ENCODE measurements at places on chromosomes 12 and 14.

- no peak for DNase-seq
These were observed 328.6 kb downstream of the PCNX1 start for GRCh38 chr14:71235875-71236274.

DNA sequence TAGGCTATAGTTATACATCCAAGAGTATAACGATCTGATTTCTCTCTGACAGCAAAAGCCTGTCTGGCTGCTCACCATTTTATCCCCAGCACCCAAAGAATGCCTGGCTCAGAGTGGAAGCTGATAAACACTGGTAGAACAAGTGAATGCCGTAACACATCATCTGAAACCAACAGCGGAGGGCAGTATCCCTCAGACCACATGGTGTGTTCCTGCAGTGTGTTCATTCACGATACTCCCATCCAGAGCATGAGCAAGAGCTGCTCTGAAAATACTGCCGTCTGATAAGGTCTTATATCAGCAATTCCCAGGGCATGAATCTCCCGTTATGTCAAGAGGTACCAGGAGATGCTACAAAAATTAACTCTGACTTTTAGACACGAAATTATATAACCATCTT is 95.9 kb downstream of the TTC7B start:
- DNase-seq: no peak

GRCh38 chr14:68692916-68693771 is 99.7 kb downstream of the ZFP36L1 start:
- no peak for DNase-seq

GRCh38 chr12:10557766-10558165 is 52.1 kb downstream of the EIF2S3B start:
- DNase-seq: no peak

GRCh38 chr12:88810806-88811205 is 230.5 kb upstream of the KITLG start:
- DNase-seq: no peak

- no peak for DNase-seq
These were observed 1.4 kb upstream of the STON2 start for GRCh38 chr14:81401420-81402122.

GRCh38 chr12:68140556-68140955 is 19.0 kb downstream of the IFNG start:
- DNase-seq: no peak

- DNase-seq: no peak
These were observed 1.6 kb downstream of the CCDC63 start for GRCh38 chr12:110848314-110848923.

DNA sequence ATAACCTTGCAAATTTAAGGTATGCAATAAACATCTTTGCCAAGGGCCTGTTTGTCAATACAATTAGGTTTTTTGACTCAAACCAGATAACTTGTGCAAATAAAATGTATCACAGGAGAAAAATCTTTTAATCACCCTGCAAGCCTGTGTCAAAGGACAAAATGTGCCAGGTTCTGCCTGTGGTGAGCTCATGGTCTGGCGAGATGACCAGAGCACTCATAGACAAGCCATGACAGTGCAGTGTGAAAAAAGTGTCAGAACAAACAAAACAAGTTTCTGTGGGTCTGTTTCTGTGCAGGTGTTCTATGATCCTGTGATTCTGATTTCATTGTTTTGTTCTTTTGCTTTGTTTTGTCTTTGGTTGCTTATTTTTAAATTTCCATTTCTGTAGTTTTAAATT is 847.2 kb downstream of the VRK1 start:
- no peak for DNase-seq

DNA sequence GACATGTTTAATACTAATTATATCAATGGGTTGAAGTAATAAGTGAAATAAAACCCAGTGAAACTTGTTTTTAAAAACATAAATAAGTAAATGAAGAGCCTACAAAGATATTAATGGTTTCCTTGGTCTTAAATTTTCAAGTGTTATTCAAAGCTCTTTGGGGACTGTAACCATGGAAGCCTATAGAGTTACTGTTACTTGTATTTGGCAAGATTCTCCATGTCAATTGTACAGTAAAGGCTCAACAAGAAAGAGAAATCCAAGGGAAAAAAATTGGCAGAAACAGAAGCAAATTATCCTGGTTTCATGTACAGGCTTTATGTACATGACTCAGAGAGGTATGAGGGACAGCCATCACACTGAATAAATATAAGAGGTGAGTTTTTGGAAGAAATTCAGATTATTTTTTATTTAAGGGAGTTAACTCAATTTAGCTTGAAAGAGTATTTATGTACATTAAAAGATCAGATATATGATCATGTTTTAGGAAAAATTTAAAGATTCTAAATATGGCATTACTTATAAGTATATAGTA is 151.1 kb upstream of the HMGA2 start:
- no peak for DNase-seq

DNA sequence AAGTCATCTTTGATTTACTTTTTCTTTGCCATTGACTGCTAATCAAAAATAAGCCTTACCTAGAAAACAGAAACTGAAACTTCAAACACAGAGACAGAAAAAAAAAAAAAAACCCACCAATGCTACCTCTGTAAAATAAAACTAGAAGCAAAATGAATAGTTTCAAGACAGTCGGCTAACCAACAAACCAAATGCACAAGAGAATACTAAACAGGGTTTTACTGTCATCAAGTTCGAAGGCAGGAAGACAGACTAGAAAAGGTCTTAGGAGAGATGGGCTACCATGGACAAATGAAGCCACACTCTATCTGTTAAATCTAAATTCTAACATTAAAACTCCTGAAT is 59.5 kb downstream of the SEL1L start:
- no peak for DNase-seq

- DNase-seq: no peak
These were observed 413.8 kb upstream of the TMTC1 start for GRCh38 chr12:30197392-30198057.

DNA sequence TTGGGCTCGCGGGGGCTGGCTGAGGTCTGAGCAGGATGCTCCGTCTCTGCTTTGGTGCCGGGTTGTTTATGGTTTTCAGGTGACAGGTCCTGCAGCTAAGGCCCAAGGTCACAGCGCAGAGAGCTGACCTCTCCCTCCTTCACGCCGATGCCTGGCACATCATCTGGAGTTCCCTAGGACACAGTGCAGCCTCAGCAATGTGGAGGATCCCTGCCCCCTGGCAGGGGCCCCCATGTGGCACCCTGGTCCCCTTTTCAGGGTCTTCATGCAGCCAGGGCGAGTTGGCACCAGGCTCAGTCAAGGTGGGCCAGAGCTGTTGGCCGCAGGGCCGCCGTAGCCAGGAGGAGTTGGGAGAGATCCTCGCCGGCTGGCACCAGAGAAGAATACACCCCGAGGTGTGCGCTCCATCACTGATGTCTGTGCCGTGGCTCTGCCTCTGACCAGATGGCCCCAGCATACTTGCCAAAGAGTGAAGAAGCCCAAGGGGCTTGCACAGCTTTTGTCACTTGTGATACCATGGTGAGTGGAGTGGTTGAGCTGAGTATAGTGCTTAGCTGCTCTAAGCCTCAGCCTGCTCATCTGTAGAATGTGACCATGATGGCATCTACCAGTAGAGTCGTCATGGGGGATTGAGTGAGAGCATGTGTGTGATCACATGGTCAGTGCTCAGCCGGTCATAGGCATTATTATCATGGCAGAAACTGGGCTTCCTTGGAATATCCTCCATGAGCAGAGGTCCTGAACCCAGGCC is 11.0 kb downstream of the TPCN1 start:
- DNase-seq: no peak

- no peak for DNase-seq
These were observed 18.7 kb upstream of the CDCA4 start for GRCh38 chr14:105039458-105040205.

- no peak for DNase-seq
These were observed 405.2 kb upstream of the FLRT2 start for GRCh38 chr14:85124631-85125290.

DNA sequence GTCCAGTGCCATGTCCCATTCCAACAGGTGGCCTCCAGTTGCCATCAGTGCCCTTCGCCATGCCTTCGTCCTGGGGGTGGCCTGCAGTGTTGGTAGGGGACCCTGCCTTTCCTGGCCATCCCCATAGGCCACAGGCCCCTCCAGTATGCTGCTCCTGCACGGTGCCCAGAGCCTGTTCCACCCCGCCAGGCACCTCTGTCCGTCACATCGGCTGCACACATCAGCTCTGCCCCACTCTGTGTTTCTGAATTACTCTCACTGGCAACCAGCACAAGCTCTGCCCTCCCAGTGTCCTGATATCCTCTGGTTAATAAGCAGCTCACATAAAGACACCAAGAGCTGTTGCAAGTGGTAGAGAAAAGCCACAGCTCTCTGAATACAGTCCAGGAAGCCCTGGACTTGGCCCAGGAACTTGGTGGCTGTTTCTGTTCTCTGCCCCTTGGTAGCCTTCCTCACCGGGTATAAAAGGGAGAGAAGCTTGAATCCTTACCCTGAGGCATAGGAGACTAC is 31.3 kb upstream of the ATP2A2 start:
- DNase-seq: no peak

- no peak for DNase-seq
These were observed 18.4 kb downstream of the RACGAP1 start for GRCh38 chr12:50006754-50007442.

DNA sequence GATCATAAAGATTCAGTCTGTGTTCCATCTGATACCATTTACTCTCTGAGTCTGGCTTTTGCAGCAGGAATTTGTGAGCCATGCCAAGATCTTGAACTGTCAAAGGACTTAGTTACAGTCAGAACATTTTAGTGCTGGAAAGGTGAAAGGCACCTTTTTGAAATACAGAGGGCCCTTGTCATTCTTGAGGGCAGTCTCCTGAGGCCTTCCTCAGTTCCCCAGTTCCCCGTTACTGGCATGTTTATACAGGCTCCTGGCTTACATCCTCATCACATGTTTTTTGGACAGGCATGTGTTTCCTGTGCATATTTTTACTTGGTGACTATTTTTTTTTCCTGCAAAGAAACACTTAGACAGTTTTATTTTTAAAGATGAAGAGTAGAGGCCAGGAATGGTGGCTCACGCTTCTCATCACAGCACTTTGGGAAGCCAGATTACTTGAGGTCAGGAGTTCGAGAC is 21.0 kb downstream of the CFAP54 start:
- DNase-seq: no peak

DNA sequence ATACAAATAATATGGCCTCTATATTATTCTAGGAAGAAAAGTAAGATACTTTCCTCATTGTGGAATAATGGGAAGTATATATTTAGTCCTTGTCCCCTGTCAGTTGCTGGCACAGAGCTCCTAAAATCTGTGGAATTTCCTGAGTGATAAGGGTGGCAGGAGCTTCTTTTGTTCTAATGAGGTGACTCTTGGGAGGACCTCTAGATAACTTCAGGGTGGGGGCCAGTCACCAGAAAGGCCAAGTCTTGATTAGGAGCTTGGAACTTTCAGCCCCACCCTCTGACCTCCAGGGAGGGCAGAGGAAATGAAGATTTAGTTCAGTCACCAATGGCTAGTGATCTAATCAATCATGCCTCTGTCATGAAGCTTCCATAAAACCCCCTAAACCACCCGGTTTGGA is 179.9 kb upstream of the PRICKLE1 start:
- no peak for DNase-seq

DNA sequence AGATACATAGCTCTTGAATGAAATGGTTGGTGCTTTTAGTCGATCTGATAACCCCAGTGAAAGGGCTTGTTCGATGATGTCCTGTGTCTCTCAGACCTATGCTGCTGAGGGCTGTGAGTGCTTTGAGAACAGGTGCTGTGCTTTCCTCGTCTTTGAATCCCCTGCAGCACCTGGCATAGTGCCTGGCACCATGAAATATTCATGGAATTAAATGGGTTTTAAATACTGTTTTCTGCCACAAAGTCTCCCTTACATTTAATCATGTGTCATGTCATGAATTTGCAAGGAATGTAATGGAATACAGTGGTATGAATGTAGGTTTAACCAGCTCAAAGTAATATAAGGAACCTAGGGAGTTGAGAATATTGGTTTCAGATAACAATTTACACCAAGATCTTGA is 220.5 kb upstream of the PRICKLE1 start:
- no peak for DNase-seq

- DNase-seq: no peak
These were observed 48.4 kb downstream of the SLC4A8 start for GRCh38 chr12:51472984-51473383.

DNA sequence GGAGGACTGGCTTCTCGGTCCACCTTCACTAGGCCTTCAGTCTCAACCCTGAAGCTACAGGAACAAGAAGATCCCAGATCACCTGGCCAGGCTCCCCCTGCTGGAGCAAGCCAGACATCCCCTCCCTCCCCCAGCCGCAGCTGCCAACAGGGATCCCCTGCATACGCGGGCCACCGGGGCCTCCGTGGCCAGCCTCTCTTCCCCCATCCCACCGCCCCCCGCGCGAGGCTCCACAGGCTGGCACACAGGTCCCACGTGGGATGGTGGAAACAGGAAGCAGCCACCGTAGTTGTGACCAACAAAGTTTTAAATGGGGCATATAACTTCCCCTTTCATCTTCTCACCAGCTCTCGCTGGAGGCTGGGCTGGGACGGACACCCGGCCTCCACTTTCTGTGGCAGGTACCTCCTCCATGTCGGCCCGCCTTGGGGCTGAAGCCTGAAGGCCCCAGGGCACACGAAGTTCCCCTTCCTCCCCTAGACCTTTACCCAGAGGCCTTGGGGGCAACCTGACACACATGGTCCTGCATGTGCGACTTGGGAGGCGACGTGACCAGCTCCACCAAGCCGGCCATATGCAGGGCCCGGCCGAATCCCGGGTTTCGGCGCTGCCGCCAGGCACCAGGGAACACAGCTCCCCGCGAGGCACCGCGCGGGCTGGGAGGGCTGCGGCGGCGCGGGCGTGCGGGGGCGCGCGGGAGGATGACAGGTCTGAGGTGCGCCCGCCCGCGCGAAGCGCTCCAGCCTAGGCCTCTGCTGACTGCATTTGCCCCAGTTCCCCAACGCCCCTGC is 44.4 kb upstream of the PNMA1 start:
- DNase-seq: peak; percentile 98

DNA sequence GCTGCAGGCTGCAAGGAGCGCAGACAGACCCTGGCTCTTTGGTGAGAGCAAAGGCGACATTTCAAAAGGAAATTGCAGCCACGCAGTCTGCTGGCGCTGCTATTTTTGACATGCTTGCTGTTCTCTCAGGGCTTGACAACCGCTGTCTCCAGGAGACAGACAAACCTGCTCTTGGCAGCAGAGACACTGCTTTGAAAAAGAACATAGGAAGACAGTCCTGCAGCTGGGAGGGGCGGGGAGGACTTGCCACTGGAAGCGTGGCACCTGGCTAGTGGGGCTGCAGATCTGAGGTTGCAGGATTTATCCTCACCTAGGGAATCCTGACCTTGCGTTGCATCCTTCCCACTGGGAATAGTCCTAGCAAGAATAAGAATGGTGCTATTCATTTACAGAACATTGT is 91.8 kb upstream of the KCNA1 start:
- DNase-seq: no peak

GRCh38 chr12:110708917-110709316 is 20.0 kb upstream of the HVCN1 start:
- DNase-seq: no peak

DNA sequence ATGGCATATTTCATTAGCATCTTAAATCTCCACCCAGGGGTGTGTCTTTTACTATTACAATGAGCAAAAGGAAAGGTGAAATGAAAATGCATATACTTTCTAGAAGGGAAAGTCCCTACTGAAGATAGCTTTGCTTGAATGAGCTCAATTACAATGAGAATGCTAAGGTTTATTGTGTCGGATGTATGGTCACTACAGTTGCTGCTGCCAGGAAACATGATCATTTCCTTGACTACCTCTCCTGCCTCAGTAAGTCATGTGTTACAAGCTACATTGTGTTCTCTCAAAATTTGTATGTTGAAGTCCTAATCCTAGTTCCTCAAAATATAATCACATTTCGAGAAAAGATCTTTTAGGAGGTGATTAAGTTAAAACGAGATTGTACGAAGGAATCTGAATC is 322.2 kb downstream of the MDGA2 start:
- DNase-seq: peak; percentile 48

GRCh38 chr12:57845478-57846284 is 848 bp downstream of the CTDSP2 start:
- no peak for DNase-seq
